ENCODE measurements at places on chromosomes 2 and 18.

DNA sequence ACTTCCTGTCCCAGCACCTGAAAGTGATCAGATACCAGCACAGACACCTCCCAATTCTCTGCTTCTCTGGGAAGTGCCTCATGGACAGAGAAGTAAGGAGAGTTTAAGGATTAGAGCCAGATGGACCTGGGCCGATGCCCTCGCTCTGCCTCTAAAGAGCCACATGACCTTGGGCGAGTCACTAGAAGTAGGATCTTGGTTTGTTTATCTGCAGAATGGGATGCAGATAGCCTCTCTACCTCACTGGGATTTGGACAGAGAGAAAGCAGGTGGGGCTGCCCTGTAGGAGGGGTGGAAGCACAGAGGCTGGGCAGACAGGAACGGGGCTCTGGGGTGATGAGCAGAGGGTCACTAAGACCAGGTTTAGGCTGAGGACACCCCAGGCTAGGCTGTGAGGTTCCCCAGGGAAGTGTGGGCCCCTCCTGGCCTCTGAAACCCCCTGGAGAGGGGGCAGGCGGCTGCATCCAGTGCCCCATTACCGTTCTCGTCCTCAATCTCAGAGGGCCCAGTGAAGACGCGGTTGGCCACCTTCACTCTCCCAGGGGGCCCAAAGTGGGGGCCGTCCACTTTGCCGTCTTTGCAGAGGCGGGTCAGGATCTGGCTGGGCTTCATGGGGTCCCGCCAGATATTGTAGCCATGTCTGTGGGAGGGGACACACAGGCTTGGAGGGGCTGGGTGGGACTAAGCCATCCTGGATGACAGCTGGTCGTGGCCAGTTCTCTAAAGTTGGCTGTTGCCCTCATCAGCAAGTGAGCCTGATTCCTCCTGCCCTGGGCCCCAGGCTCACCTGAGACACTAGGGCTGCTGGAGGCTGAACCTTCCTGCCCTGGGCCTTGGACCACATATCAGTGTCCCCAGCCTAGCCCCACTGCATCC, 13.3 kb downstream of the OTOF start:
- no peak for DNase-seq

GRCh38 chr18:3440341-3440740, 9.6 kb upstream of the TGIF1 start:
- no peak for DNase-seq

DNA sequence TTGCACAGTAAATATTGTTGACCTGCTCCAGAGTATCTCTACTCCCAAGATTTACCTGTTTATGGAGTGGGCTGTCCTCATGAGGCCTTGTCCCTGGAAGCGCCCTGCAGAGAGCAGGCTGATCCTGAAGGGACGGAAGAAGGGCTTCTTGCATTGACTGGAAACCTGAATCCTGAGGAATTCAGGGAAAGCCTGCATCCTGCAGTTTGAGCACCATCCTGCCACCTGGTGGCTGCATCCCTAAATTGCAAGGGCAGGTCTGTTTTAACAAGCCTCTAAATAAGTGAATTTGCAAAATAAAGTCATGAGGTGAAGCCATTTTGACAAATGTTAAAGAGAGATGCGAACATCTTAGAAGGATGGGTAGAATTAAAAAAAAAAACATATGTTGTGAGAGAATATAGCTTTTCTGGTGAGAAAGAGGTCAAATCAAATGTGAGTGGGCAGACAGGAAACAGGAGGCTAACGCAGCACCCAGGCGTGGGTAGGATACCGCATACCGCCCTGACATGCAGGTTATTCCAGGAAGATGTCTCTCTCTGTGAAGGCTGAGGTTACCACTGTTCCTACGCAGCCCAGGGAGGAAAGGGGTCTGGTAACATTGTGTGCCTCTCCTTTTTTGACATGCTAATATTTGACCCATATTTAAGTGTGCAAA, 754.9 kb downstream of the RNF144A start:
- DNase-seq: no peak

- no peak for DNase-seq
These were observed 6.3 kb downstream of the B3GNT2 start for GRCh38 chr2:62202019-62202722.

DNA sequence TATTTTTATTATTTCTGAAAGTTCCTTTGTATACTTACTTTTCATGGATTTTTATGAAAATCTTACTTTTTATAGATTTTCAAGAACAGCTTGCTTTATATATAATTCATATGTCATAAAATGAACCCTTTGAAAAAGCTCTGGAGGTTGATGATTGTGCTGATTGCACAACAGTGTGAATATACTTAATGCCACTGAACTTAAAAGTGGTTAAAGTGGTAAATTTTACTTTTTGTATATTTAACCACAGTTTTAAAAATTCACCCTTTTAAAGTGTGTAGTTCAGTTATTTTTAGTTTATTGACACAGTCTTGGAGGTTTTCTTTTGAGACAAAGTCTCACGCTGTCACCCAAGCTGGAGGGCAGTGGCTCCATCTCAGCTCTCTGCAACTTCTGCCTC, 8.4 kb downstream of the SANBR start:
- no peak for DNase-seq

GRCh38 chr18:14026199-14026598, 106.0 kb downstream of the ZNF519 start:
- no peak for DNase-seq

DNA sequence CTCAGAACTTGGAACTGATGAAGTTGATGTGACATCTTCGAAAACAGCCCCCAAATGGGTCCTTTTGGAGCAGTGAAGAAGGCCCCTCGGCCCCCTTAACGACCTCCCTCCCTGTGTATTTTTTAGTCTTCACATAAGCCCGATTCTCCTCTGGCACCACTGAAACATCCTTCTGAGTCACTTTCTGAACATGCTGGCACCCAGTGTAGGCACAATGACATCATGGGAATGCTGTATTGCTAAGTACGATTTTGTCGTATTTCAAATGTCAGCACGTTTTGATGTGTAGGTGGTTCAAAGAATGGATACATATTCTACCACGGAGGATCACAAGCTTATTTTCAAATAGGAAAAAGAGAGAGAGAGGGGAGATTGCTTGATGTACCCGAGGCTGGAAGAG, 111.7 kb upstream of the RIOK3 start:
- DNase-seq: no peak

DNA sequence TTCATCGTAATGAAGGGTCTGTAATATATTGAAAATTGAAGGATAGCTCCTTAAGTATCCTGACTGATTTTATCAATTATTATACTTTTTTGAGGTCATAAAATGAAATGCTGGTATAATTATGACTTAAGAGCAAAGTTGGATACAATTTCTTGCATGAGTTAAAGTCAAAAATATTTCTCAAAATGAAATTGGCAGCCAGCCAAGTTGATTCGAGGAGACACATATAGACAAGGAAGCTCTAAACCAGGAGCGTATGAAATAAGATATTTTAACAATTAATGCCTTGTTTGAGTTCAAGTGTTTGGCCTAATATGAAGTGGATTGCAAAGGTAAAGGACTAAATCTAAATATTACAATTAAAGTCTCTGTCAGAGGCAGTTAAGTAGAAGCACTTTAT, 260.4 kb upstream of the DSEL start:
- DNase-seq: no peak

GRCh38 chr18:58537272-58538038, 91.4 kb downstream of the ALPK2 start:
- DNase-seq: no peak

- DNase-seq: no peak
These were observed 32.4 kb downstream of the NGEF start for GRCh38 chr2:232980683-232981082.

DNA sequence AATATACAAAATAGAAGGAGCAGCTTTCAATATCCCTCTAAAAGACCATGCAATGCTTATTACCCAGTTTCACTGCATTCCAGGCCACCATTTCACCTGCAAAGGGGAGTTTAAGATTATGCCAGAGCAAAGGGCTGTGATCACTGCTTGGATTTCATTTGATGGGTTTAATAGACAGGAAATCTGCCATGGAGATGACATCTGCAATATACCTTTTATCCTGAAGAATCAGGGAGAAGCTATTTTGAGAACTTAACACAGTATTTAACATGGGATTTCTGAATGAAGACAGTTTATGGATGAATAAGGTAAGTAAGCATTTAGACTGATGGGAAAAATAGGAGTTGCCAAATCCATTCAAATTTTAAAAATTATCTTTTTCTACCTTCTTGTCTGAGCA, 303.0 kb upstream of the SLC8A1 start:
- DNase-seq: no peak

- no peak for DNase-seq
These were observed 95.7 kb downstream of the USP40 start for GRCh38 chr2:233470839-233471238.

DNA sequence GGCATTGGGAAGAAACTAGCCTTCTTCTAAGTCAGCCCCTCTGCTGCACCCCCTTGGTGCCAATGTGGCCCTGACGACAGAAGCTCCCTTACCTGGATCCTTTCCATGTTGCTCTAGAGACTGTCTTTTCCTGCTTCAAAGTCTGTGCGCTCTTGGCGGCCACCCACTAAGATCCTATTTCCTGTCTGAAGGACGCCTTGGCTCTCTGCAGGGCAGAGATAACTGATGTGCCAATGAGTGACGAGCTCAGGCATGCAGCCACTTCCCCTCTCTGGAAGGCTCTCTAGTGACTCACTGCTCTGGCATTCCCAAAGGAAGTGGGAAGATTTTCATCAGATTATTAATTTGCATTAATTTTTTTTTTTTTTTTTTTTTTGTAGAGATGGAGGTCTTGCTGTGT, 273.5 kb downstream of the CDH20 start:
- no peak for DNase-seq

GRCh38 chr2:98020992-98021713, 25.4 kb upstream of the TMEM131 start:
- no peak for DNase-seq

DNA sequence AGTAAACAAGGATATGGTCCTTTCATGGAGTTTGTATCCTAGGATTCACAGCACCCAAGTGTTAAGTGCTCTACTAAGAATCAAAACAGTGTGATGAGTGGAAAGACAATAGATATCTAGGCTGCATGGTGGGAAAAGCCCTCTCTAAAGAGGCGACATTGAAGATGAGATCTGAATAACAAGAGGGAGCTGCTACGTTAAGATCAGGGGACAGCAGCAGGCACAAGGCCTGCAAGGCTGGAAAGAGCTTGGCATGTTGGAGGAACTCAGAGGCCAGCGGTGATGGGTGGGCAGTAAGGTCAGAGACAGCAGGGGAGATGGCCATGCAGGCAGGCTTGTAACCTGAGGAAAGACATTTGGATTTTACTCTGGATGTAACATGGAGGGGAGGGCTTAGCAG, 177.5 kb downstream of the GFPT1 start:
- DNase-seq: no peak

- DNase-seq: no peak
These were observed 23.6 kb upstream of the LHCGR start for GRCh38 chr2:48779019-48779716.

GRCh38 chr2:40440835-40441234, 11.1 kb downstream of the SLC8A1 start:
- no peak for DNase-seq

Data from urinary bladder (tissue), 4 donors.